ENCODE measurements at places on chromosomes 4 and X.

- no peak for DNase-seq
Measured at GRCh38 chrX:123949846-123950245, 11.7 kb upstream of the STAG2 start.

GRCh38 chr4:180084561-180084960, 2158.6 kb upstream of the TENM3 start:
- DNase-seq, result no peak

DNA sequence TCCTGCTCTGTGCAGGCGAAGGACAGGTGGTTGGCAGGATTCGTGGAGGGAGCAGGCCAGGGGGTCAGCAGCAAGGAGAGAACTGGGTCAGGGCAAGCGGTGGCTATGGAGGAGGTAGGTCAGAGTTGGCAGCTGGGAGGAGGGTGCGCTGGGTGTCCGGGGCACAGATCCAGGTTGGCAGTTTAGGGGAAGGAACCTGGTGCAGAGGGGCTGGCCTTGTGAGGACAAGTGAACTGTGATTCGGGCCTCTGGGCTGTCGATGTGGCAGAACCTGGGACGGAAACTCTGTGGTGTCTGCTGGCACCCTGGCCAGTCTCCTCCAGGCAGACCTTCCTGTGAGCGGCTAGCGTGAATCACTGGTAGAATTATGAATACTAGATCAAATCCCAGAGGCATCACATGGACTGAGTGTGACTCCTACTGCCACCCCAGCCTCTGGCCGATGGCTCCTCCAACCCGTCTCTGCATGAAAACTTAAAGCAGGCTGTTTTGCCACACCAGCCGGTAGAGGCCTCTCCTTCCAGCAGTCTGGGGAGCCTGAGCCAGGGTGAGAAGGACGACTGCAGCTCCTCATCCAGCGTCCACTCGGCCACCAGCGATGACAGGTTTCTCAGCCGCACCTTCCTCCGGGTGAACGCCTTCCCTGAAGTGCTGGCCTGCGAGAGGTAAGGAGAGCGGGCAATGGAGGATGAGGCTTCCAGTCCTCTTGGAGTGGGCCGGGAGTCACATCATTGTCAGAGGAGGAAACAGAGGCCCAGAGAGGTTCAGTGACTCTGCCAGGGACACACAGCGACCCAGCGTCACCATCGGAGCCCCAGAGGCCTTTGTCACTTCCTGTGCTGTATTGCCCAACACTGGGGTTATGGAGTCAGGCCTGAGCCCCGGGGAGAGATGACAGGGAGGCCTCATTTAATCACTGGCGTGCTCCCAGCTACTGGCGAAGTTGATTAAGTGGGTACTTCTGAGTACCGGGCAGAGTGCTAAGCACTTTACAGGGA, 20.3 kb downstream of the EVC start:
- no peak for DNase-seq

DNA sequence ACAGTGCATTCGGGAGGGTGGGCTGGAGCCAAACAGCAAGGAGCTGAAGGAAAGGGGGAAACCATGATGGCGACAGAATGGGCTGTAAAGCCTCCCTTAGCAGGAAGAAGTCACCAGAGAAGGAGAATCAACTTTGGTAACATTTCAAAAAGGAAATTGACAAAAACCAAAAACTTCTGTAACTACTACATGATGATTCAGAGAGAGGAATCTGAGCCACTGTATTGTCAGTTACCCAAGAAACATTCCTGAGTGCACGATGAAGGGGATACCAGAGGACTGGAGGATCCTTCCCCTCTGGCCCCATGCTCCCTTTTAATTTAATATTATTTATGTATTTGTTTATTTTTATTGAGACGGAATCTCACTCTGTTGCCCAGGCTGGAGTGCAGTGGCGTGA, 26.3 kb downstream of the PDHA1 start:
- no peak for DNase-seq

- DNase-seq, result no peak
Measured at GRCh38 chrX:150984169-150984824, 1.2 kb downstream of the HMGB3 start.

DNA sequence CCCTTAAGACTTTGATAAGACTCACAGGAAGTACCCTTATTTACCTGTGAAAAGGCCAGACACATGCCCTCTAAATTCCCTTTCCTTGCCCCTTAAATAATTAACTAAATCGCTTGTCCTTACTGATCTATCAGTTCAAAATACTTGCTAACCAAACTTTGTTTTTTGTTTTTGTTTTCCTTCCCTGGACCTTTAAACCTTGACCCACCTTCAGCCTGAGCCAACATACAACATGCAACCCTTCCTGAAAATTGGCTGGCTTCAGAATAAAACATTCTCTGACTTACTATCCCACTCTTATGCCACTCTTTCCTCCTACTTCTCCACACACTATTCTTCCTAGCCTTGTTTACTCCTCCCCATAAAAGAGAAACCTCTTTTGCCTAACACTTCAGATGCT, 448.1 kb upstream of the TRAM1L1 start:
- DNase-seq, result no peak

DNA sequence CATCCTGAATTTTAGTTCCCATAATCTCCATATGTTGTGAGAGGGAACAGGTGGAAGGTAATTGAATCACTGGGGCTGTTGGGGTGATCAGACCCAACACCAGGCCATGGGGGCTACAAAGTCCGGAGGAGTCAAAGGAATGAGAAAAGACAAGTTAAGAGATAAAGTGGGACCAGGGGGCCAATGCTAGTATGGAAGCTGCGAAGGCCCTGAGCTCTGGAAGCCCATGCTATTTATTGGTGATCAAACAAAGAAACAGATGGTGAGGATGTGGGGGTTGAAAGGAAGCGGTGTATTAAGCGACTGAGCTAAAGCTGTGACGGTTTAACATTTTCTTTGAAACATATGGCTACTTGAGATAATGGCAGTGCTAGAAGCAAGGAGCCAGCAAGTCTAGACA, 132.8 kb downstream of the PDGFC start:
- no peak for DNase-seq

GRCh38 chr4:184287697-184288255, 70.1 kb upstream of the ENPP6 start:
- no peak for DNase-seq

DNA sequence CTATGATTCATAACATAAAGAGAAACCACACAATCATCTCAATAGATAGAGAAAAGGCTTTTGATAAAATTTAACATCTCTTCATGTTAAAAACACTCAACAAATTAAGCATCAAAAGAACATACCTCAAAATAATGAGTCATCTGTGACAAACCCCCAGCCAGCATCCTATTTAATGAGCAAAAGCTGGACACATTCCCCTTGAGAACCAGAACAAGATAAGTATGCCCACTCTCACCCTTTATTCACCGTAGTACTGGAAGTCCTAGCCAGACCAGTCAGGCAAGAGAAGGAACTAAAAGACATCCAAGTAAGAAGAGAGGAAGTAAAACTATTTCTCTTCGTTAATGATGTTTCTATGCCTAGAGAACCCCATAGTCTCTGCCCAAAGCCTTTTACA, 507.2 kb downstream of the PABPC4L start:
- DNase-seq, result no peak

DNA sequence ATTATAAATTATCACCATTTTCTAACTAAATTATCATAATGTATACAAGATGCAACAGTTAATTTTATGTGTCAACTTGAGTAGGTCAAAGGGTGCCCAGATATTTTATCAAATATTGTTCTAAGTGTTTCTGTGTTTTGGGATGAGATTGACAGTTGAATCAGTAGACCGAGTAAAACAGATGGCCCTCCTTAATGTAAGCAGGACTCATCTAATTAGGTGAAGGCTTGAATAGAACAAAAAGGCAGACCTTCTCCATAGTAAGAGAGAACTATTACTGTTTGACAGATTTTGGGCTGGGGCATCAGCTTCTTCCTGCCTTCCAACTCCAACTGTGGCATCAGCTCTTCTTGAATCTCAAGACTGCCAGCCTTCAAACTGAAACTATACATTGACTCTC, 185.8 kb downstream of the TRAM1L1 start:
- no peak for DNase-seq

DNA sequence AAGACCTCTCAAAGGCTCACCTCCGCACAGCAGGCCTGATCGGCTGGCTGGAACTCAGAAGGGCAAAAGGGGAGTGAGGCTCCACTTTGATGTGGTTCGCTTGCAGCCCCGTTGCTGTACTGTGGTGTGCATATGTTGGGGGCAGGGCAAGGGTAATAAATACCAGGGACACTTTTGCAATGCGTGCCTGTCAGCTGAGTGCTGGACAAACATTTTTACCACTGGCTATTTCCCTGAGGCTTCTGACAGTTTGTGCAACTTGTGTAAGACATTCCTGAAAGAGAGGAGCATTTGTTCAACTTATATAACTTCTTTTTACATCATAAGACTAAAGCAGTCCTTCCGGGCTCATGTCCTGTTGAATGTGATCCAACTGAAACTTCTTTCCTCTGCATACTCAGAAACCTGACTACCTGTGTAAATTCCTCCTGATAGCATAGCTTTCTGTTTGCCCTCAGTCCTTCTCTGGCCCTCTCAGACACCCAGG, 82.3 kb downstream of the SPRY1 start:
- DNase-seq, result no peak

DNA sequence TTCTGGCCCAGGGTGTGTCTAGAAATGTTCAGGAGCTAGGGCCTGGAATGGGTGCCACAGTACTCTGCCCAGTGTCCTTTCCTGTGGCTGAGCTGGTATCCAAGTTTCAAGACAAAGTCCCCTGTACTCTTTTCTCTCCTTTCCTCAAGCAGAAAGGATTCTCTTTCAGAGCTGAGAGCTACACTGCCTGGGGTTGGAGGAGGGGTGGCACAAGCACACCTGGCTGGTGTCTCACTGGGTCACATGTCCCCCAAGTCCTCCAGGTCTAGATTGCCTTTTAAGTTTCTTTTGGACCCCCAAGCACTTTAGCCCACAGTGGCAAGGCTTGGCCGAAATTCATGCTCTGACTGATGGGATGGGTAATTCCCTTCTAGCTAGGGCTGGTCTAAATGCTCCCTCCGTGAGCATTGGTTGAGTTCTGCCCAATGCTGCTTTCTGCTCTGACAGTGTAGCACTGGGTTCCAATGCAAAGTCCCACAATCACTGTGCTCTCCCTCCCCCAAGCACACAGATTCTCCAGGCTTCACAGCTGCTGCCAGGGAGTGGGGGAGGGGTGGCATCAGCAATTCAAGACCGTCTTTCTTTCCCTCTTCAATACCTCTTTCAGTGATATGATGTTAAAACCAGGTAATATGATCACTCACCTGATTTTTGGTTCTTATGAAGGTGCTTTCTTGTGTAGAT, 47.8 kb downstream of the BEX3 start:
- no peak for DNase-seq

- DNase-seq, result no peak
Measured at GRCh38 chr4:5619913-5620625, 88.3 kb downstream of the EVC2 start.

Measured in COR-L47 (cell line).